Nucleus accumbens (tissue), 56 donors: ENCODE measurements at places on chromosomes 2 and 18.

GRCh38 chr2:126656431-126657147 lies 631 bp downstream of the GYPC start:
- no peak for DNase-seq

GRCh38 chr2:152740743-152741328 lies 22.4 kb downstream of the ARL6IP6 start:
- no peak for DNase-seq

- no peak for DNase-seq
These were observed 42.6 kb downstream of the ARHGAP15 start for GRCh38 chr2:143171817-143172216.

DNA sequence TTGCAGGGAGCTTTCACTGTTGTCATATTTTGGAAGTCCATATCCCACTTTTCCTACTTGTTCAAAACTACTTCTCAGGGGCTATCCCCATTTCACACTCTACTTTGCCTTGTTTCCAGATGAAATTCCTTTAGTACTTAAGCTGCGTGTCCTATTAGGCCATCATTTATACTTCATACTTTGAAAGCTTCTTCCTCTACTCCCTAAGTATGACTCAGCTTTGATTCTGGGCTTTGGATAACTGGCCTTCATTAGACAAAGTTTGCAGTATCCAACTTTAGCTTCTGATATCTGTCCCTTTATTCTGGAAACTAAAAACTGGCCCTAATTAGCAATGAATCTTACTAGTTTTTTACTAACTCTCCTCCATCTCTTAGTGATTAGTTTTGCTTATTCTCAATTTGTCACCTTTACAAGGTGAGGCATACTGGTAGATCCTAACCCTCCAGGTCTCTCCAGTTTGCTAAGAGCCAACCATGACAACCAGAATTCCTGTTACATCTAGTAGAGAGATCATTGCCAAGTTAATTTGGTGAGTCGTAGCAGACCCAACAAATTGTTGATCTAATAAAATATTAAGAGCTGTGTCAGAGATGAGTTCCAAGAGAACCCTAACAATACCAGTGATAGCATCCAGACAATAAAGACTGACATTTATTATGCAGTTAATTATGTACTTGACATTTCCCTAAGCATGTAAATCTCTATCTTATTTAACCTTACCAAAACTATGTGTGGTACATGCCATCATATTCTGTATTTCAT lies 31.2 kb upstream of the ITGAV start:
- no peak for DNase-seq

GRCh38 chr2:123688231-123688940 lies 336.7 kb upstream of the CNTNAP5 start:
- DNase-seq, result no peak

- no peak for DNase-seq
These were observed 28.8 kb upstream of the SIX3 start for GRCh38 chr2:44912660-44913059.

DNA sequence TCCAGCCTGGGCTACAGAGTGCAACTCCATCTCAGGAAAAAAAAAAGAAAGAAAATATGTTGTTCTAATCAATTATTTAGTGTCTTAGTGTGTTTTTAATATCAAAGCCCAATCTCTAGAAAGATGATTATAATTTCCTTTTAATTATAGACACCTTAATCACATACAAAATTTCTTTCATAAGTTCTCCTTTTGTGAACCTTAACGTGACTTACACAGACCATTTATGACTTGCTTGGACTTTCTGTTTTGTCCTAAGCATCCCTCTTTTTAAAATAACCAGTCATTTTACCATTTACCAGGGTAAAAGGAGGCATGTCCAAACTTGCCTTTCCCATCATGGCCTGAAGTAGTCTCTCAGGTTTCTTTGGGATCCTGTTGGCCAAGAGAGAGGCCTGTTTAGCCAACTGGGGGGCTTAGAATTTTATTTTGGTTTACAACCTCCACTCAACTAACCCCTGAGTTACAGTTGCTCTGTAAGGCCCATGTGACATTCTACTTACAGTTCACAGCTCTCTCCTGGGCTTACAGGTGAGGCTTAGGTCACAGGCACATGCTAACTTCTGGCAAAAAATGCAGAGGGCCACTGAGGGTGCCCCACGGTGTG lies 23.9 kb upstream of the GPR155 start:
- DNase-seq, result no peak

DNA sequence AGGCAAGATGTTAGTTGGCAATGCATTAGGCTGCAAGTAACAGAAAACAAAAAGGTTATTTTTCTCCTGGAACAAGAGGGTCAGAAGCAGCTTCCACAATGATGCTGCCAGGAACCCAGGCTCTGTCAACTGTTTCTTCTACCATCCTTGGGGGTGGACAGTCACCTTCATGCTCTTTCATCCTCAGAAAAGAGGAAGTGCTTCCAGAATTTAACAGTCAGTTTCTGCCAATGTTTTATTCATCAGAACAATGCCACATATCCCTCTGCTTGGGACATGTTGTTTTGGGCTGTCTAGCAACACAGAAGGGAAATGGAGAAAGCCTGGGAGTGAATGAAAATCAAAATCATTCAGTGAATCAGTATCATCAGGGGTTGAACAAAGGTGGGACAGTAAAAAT lies 7.1 kb downstream of the TMEM182 start:
- no peak for DNase-seq
